Activated naive CD8-positive, alpha-beta T cell treated with anti-CD3 and anti-CD28 coated beads, Interleukin-2, amount 50 U/mL, for 24 hours (primary cell): ENCODE measurements at places on chromosomes 16 and 17.

GRCh38 chr17:17206124-17206912 lies at the start of gene PLD6:
Gene PLD6, minus strand, starts transcription at chr17:17206333. Its CDS starts 47 bp downstream, at chr17:17206286.
- peak; percentile 91 for DNase-seq

- no peak for DNase-seq
These were observed 236.1 kb downstream of the GRIN2A start for GRCh38 chr16:9946022-9946720.

- no peak for DNase-seq
These were observed 49.4 kb downstream of the ADAMTS18 start for GRCh38 chr16:77385481-77385880.

GRCh38 chr17:58447039-58447975 lies 30.0 kb upstream of the RNF43 start:
- peak; percentile 69 for DNase-seq

- peak; percentile 41 for DNase-seq
These were observed 4.0 kb downstream of the RNASEK start for GRCh38 chr17:7016418-7016817.

DNA sequence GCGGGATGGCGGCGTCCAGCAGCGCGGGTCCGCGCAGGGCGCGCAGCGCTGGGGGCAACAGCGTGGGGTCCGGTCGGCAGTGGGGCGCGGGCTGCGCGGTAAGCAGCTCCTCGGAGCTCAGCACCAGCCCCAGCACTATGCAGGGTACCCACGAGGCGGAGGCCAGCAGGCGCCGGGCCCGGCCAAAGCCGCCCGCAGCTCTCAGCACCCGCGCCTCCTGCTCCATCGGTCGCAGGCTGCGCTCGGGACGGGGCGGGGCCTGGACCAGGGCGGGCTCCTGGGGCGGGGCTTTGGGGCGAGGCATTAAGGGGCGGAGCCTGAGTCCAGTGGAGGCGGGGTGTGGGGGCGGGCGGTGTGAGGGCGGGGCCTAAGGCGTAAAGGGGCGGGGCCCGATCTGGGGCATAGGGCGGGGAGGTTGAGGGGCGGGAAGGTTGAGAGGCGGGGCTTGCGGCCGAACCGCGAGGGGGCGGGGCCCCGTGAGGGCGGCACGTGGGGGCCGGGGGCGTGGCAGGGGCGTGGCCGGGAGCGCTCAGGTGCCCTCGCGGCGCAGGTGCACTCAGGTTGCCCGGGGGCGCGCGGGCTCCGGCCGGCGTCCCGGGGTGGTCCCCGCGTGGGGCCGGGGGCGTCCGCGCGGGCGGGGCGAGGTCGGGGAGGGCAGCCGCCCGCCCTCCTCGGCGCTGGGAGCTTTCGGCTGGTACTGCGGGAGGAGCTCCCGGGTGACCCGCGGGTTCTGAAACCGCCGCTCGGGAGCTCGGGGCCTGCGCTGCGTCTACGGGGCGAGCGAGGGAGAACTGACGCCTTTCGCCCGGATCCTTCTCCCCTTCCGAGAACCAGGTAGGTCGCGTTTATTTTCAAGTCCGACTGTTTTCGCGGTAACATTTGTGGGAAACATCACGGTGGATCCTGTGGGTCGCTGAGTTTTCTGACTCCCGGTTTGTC lies 1.4 kb upstream of the SLC22A31 start:
- DNase-seq = peak; percentile 82
